Activated CD4-positive, alpha-beta T cell treated with anti-CD3 and anti-CD28 coated beads, Interleukin-2, Interleukin-4, amounts not matched to agents 100 ng/mL and 50 ng/mL, durations not matched to agents 16 hours and 8 hours (primary cell): ENCODE measurements at places on chromosomes 12 and 14.

DNA sequence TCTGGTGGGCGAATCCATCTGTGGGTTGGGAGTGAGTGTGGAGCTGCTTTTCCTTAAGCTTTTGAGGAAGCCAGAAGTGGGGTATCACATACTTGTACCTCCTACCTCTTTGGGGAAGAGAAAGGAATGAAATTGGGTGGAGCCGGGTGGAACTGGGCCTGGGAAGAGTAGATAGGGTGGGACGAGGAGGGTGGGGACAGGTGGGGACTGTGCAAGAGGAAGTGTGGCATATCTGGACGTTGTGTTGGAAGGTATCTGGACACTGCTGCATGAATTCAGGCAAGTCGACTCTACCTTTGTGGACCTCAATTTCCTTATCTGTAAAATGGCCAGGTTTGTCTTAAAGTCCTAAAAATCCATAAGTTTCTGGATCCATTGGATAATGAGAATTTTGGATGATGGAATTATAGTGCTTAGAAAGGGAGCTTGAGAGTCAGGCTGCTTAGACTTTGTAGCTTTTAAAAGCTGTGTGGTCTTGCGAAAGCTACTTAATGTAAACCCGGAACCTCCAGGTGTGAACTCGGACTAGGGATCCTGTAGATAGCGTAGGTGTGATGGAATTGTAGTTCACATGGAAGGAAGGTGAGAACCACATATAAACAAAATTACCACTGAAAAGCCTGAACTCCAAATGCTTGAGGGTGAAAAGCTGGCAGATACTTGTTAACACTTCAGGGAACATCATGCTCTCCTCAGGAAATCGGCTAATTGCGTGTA lies 2.1 kb downstream of the VRTN start:
- no peak for DNase-seq

DNA sequence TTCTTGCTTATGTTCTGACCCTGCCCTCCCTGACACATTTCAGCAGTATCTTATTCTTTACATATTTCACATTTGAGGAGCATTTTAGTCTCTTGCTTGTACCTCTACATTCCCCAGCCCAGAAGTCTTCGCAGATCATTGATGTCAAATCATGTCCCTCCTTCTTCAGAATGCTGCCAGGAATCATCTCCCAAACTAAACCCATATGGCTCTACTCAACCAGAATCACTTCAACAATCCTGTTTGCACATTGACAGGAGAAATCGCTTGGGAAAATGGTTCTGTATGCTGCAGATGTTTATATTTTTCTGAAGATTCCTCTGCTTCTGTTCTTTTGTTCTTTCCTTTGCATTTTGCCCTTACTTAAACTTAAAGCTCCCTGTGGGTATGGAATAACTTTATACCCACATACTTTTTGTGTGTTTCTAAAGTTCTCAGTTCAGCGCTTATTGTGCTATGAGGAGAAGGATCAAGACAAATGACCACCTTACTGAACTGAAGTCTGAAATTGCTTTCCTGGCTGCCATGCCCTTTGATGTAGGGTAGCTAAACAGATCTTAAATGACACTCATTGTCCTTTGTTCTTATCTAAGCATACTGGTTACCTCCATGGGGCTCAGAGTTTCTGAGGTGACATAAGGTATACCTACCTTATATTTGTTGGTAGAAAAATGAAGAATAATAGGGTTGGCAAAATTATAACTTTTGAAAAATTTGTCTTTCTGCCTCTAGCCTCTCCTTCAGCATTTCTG lies 134.6 kb downstream of the SLC25A21 start:
- DNase-seq = no peak

GRCh38 chr12:55829967-55830600 lies 697 bp upstream of the DNAJC14 start:
- no peak for DNase-seq

DNA sequence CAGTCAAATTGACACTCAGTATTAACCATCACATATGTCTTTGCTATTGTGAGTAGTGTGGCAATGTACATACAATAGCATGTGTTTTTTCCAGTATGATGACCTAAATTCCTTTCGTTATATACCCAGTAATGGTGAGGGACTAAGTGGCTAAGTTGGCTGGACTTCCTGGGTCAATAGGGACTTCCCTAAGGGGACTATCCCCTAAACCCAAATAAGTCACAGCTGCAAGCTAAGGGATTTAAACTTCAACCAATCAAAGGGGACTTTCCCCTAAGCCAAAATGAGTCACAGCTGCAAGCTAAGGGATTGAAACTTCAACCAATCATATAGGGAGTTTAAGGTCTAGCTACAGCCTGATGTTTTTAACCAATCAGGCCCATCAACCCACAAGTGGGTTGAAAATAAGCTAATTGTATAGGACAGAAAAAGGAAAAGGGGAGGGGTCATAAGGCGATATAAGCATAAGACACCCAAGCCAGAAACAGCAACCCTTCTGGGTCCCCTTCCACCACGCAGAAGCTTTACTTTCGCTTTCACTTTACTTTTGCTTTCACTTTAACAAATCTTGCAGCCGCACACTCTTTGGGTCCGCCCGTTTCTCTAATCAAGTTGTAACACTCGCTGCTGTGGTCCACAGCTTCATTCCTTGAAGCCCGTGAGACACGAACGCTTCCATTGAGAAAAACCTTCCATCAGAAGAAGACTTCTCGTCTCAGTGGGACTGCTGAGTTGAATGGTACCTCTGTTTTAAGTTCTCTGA lies 404.4 kb downstream of the FLRT2 start:
- peak; percentile 76 for DNase-seq

DNA sequence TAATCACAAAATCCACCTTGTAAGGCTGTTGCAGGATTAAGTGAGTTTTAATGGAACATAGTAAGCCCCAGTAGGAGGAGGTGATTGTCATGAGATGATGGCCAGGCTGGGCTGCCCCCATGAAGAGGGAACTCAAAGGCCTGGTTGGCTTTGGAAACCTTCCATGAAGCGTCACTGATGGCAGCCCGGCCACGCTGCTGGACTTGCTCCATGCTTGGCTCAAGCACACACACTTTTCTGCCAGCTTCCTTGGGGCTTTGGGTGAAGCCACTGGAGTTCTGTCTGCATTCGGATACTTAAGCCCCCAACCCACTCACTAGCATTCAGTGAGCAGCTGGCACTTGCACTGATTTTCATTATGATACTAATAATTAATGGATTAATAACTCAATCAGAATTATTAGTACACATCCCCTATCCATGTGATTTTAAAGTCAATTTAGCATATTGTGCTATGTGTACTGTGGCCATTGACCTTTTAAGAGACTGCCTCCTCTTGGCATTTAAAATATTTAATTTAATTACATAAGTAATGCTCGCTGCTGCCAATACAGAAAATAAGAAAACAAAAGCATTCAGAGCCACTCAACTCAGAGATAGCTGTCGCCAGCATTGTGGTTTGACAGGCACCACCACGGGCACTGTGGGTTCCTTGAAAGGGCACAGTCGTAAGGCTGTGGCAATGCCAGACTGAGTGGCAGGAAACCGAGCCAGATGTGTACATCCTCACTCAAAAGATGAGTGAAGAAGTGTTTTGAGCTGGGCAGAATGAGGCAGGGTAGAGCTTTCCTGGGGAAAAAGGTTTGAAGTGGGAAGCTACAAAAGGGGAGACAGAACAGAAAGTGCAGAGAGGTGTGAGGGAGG lies 15.9 kb downstream of the KRT85 start:
- peak; percentile 36 for DNase-seq

GRCh38 chr12:121537814-121538698 lies 42.8 kb downstream of the KDM2B start:
- no peak for DNase-seq

- no peak for DNase-seq
Measured at GRCh38 chr14:101594511-101595148, 33.3 kb downstream of the DIO3 start.
